ENCODE measurements at places on chromosomes 12 and 14. TPM values are rescaled to one million over a fixed set of nuclear protein-coding genes. Genes with fewer than 3 reads are reported as not detected.

DNA sequence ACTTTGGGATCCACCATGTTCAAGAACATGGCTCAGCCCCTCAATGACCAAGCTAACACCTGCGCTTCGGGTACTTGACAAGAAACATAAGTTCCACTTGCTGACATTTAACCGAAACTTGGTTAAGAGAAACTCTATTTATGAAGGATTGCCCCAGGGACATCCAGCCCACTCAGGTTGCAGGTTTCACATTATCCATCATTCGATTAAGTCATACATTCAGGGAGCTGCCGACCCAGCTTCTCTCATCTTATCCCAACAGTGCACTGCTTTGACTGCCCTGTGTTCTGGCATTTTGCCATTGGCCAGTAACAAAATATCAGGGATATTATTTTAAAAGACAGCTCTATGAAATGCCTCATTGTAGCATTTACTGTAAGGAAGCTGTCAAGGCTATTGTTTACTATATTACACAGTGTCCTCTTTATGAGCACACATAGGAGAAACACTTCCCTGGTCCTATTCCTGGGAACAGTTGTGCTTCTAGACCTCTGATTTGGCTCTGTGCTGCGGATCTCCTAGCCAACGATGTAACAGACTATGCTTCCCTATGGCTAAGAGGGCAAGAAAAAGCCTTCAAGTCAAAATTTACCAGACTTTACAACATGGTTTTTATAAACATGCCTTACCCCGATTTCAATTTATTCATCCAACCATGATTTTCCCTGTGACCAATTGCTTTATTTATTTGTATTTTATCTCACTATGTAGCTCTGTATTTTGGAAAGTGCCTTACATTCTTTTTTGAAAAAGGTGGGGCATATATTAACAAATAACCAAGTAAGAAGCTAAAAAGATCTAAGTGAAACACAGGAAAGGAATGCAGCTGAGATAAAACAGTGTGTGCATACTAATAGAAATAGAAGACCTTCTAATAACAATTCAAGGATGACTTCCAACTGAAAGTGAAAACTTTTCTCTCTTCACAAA, 109.3 kb downstream of the ITPR2 start:
- peak overlapping the region; percentile 24 for H3K4me3 ChIP-seq
- peak overlapping the region; percentile 57 for H3K27ac ChIP-seq
- no peaks in the 10 kb centered on the region for H3K36me3 ChIP-seq
- DNase-seq, result no peak
- H3K27me3 ChIP-seq, result no peaks in the 10 kb centered on the region

DNA sequence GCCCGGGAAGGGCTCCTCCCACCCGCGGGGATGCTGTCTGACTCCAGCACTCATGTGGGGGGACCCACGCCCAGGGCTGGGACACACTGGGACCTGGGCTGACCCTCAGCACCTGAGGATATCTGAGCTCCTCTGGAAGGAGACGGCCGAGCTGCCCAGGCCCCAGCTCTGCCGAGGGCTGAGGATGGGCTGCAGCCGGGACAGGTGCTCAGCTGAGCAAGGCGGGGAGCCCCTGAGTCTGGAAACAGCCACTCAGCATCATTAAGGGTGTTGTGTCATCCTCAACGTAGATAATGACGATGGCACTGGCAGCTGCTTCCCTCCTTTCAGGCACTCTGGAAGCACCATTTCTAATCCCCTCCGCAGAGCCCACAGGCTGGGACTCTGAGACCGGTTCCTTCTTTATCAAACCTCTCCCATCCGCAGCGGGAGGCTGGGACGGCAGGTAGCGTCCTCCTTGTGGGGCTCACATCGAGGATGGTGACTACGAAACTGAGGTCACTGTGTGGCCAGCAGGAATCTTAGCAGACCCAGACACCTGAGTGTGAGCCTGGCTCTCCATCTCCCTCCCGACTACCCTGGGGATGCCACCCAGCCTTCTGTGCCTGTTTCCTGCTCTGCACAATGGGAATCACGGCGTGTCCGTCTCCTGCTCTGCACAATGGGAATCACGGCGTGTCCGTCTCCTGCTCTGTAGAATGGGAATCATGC, 26.7 kb upstream of the SFSWAP start:
- DNase-seq, result no peak
- H3K27me3 ChIP-seq, result peaks cover 15% of the 10 kb centered on the region
- no peaks in the 10 kb centered on the region for H3K36me3 ChIP-seq
- no peak overlapping the region for H3K27ac ChIP-seq
- H3K4me3 ChIP-seq, result no peak overlapping the region

GRCh38 chr14:61503167-61503801, 181.9 kb downstream of the PRKCH start:
- H3K4me3 ChIP-seq, result peak overlapping the region; percentile 44
- H3K27me3 ChIP-seq, result no peaks in the 10 kb centered on the region
- H3K27ac ChIP-seq, result peak overlapping the region; percentile 91
- peak; percentile 80 for DNase-seq
- no peaks in the 10 kb centered on the region for H3K36me3 ChIP-seq

DNA sequence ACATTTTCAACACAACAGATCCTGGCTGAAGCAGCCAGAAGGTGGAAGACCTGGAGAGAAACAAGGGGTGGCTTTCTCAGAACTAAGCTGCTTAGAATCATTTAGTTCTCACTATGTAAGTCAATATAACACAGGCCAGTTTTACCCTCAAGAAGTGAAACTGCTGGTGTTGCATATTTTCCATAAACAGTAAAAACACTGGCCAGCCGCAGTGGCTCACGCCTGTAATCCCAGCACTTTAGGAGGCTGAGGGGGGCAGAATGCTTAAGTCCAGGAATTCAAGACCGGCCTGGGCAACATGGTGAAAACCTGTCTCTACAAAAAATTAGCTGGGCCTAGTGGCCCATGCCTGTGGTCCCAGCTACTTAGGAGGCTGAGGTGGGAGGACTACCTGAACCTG, 11.6 kb downstream of the STX2 start:
- no peaks in the 10 kb centered on the region for H3K27me3 ChIP-seq
- peaks cover 6% of the 10 kb centered on the region for H3K4me1 ChIP-seq
- no peak for DNase-seq
- H3K4me3 ChIP-seq, result no peak overlapping the region
- H3K27ac ChIP-seq, result no peak overlapping the region

DNA sequence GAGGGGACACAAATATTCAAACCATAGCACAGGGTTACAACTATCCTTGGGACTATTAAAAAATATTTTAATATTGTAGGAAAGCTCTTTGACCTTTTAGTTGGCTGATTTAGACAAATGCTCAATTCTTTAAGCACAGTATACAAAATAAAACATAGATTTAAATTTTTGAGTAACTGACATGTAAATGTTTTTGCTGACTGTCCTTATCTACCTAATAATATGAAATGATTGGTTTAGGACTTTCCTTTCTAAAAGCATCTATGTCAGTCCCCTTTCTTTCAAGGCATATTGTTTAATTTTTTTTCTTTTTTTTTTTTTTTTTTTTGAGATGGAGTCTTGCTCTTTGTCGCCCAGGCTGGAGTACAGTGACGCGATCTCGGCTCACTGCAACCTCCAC, 16.5 kb upstream of the OR6J1 start:
- no peak overlapping the region for H3K4me3 ChIP-seq
- no peak for DNase-seq
- no peaks in the 10 kb centered on the region for H3K36me3 ChIP-seq
- H3K27ac ChIP-seq, result no peak overlapping the region
- no peaks in the 10 kb centered on the region for H3K4me1 ChIP-seq

DNA sequence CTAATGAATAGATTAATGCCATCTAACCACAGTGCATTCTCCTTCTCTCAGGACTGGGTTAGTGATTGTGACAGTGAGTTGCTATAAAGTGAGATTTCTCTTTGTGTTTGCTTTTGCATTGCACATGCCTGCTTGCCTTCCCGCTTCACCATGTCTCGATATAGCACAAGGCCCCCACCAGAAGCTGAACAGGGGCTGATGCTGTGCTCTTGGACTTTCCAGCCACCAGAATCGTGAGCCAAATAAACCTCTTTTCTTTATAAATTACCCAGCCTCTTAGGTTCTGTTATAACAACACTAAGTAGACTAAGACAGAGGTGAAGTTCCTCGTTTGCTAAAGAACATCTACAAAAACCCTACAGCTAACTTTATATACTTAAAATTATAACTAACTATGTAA, 173.0 kb downstream of the KIF26A start:
- H3K27ac ChIP-seq, result no peak overlapping the region
- no peaks in the 10 kb centered on the region for H3K4me1 ChIP-seq
- no peak overlapping the region for H3K4me3 ChIP-seq

DNA sequence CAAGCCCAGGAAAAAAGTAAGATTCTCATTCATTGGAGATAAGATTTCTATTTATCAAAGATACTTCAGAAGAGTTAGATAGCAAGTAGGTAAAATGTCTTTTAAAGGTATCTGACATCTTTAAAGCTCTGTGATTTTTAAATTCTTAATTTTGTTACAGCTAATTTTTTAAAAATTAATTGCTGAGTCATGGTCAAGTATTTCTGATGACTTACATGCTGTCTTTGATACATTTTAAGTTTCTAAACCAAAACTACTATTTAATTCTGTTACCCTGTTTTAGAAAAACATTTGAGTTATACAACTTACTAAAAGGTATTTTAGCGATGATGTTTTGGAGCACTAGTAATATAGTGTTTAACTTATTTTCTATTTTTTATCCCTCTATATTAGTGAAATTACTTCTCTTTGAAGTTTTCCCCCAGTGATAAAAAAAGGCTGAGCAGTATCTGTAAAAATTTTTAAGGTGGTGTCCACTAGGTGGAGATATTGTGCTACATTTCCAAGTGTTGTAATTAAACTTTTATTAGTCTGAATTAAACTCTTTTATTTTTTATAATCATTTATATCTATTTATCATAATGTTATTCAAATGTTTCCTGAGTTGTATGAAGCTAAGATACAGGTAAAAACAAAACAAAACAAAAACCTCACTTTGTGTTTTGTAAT, 11.5 kb downstream of the ALG10 start:
- H3K27me3 ChIP-seq, result no peaks in the 10 kb centered on the region
- H3K4me3 ChIP-seq, result no peak overlapping the region
- peak; percentile 39 for DNase-seq
- H3K4me1 ChIP-seq, result no peaks in the 10 kb centered on the region
- H3K27ac ChIP-seq, result no peak overlapping the region

DNA sequence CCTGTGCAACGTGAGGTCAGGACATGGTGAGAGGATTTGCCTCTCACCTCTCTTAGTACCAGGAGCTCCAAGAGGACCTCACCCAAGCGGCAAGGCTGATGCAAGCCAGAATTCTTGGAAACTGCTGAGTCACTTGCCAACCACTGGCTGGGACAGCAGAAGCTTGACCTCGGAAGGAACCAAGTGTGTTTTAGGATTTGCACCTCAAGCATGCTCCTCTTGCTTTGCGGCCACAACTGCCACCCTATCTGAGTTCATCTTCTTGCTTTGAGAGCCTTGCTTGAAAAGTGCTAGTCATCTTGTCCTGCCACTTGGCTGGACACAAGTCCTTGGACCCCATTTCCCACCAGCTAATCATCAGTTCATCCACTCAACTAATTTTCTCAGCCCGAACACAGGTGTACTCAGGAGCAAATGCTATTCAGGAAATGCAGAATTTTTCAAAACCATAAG, 195.8 kb downstream of the SLC25A21 start:
- H3K27me3 ChIP-seq, result no peaks in the 10 kb centered on the region
- peaks cover 44% of the 10 kb centered on the region for H3K4me1 ChIP-seq
- no peaks in the 10 kb centered on the region for H3K36me3 ChIP-seq
- peak overlapping the region; percentile 69 for H3K27ac ChIP-seq
- no peak overlapping the region for H3K4me3 ChIP-seq
- DNase-seq, result peak; percentile 80

DNA sequence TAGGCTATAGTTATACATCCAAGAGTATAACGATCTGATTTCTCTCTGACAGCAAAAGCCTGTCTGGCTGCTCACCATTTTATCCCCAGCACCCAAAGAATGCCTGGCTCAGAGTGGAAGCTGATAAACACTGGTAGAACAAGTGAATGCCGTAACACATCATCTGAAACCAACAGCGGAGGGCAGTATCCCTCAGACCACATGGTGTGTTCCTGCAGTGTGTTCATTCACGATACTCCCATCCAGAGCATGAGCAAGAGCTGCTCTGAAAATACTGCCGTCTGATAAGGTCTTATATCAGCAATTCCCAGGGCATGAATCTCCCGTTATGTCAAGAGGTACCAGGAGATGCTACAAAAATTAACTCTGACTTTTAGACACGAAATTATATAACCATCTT, 95.9 kb downstream of the TTC7B start:
- H3K36me3 ChIP-seq, result peaks cover 4% of the 10 kb centered on the region
- no peaks in the 10 kb centered on the region for H3K4me1 ChIP-seq
- DNase-seq, result no peak
- no peak overlapping the region for H3K4me3 ChIP-seq
- H3K27me3 ChIP-seq, result no peaks in the 10 kb centered on the region
- H3K27ac ChIP-seq, result no peak overlapping the region

- H3K4me1 ChIP-seq, result peaks cover 21% of the 10 kb centered on the region
- peak; percentile 19 for DNase-seq
- no peak overlapping the region for H3K4me3 ChIP-seq
- no peaks in the 10 kb centered on the region for H3K27me3 ChIP-seq
Observed at GRCh38 chr14:98182393-98183055, 1089.5 kb downstream of the BCL11B start.

DNA sequence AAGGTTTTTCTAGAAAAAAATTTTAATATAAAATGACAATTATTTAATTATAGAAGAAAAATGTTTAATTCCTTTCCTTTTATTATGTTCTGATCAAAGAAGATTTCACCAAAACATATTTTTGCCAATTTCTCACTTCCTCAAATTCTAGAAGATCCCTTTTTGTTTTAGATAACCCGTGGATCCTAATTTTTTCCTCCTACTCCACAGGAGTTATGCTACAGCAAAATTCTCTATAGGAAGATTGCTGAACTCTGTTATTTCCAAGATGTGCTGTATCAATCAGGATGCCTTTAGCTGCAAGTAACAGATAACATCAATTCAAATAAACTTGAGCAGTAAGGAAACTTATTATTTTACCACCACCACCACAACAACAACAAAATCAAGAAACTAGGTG, 3.8 kb upstream of the SNX6 start:
- H3K4me1 ChIP-seq, result peaks cover 7% of the 10 kb centered on the region
- H3K4me3 ChIP-seq, result no peak overlapping the region
- H3K36me3 ChIP-seq, result no peaks in the 10 kb centered on the region
- H3K27me3 ChIP-seq, result no peaks in the 10 kb centered on the region
- H3K27ac ChIP-seq, result no peak overlapping the region
- no peak for DNase-seq

GRCh38 chr14:99790201-99790977, 2.8 kb upstream of the EML1 start:
- no peak overlapping the region for H3K4me3 ChIP-seq
- no peak overlapping the region for H3K27ac ChIP-seq
- H3K27me3 ChIP-seq, result no peaks in the 10 kb centered on the region
- H3K4me1 ChIP-seq, result peaks cover 18% of the 10 kb centered on the region
- no peaks in the 10 kb centered on the region for H3K36me3 ChIP-seq

The CDKL1 gene
- total RNA-seq, result 14.3 TPM

The ACOT6 gene
- not detected for total RNA-seq

The VWF gene
- total RNA-seq, result not detected

The RIMBP2 gene
- not detected for total RNA-seq

The RDH12 gene
- not detected for total RNA-seq

The TMTC2 gene
- total RNA-seq, result 1.7 TPM

The KRT78 gene
- total RNA-seq, result not detected

All from MCF 10A (cell line).